ENCODE measurements at places on chromosomes 6 and 20.

DNA sequence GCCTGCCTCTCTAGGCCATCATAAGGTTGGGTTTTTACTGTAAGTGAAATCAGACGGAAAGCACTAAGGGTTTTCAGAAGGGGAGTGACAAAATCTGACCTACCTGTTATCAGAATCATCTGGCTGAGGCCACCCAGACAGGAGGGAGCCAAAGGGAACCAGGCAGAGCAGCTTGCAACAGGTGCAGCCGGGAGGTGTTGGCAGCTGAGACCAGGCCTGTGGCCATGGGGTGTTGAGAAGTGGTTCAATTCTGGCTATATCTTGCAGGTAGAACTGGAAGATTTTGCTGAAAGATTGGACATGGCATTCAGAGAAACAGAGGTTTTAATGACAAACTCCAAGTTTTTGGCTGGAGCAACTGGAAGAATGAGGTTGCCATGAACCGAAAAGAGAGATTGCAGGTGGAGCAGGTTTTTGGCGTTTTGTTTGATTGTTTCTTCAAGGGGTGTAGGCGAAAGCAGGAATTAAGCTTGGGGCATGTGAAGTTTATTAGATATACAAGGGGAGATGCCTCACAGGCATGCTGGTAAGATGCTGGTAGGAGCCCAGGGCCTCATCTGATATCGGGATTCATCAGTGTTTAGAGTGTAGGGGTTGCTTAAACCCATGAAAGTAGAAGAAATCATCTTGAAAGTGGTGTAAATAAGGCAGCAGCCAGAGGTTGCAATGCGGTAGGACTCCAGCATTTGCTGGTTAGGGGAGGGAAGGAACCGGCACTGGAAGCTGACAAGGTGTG, 35.1 kb upstream of the MAP3K4 start:
- DNase-seq = no peak

DNA sequence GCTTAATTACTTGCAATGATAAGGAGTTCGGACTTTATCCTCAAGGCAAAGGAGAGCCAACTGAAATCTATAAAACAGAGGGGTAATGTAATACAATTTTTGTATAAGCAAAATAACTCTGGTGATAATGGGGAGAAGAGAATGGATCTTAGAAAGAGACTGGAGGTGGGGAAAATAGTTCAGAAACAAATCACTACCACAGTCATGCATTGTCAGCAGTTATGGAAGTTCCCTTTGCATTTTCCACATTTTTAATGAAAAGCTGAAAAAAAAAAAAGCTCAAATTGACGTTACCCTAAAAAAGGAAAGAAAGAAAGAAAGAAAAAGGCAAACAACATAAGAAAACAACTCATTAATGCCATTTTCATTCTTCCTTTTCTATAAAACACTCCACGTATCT, 337.6 kb upstream of the HSF2 start:
- DNase-seq = no peak

DNA sequence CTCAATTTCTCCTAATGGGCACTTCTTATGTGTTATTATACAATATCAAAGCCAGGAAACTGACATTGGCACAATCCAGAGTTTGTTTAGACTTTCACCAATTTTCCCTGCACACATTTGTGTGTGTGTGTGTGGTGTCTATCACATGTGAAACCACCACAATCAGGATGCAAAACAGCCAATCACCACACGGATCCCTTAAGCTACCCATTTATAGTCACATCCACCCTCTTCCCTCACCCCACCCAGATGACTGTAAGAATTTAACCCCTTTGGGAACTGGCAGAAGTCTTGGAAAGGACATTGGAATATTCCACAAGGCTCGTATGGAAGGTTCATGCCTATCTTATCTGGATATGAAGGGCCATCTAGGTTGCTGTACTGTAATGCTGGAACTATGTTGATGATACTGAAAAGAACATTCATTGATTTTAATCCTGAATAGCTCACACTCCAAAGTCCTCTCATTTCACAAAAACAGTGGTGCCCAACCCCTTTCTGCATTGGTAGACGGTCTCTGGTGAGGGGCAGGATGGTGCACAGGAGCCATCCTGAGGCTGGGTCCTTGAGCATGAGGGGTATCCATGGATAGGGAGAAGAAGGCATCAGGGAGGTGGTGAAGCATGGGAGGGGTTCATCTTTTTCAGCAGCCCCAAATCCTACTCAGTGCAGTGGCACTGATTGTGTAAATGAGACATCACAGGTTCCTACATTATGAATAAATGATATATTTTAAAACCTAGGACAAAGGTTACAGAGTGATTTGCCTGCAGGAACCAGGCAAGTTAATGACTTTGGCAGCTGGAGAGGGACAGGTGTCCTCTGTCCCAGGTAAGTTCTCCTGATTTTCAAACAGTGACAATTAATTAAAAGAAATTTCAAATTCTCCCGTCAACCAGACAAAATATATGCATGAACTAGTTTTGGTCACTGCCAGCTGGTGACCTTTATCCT, 12.1 kb upstream of the CTCFL start:
- DNase-seq = no peak

GRCh38 chr20:50054626-50055511, 58.1 kb downstream of the UBE2V1 start:
- DNase-seq = no peak

- no peak for DNase-seq
Measured at GRCh38 chr20:50691573-50692551, 520 bp upstream of the RIPOR3 start.

DNA sequence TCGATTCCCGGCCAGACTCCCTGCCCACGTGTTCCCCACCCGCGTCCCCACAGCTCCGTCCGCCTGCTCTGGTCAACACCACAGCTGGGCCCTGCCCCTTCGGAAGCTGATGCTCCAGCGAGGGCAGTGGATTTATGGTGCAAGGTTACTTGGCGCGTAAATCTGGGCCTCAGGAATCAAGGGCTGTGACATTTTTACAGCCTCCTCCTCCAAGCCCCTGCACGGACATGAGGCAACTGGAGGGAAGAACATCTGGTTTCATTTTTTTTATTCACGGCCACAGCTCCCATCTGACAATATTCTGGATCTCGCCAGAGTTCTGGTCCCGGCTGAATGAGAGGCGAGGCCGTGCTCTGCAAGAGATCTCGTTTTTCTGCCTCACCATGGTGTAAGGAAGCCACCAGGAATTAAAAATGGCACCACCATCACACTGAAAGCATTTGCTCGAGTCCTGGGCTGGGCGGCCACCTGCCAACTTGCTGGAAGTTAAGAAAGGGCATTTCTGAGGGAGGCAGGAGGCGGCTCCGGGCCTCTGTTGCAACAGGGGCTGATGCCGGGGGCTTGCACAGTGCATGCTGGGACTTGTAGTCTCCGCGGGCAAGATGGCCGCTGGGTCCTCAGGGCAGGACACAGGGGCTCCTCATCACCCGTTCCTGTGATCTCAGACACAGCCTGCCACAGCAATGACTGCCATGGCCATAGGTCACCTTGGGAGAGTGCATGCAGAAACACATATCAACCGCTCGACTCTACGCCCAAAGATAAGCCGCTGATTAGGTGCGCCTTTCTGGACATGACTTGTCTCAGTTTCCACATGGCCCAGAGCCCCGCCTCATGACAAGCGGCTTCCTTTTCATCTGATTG, 148.5 kb downstream of the LY86 start:
- DNase-seq = no peak

DNA sequence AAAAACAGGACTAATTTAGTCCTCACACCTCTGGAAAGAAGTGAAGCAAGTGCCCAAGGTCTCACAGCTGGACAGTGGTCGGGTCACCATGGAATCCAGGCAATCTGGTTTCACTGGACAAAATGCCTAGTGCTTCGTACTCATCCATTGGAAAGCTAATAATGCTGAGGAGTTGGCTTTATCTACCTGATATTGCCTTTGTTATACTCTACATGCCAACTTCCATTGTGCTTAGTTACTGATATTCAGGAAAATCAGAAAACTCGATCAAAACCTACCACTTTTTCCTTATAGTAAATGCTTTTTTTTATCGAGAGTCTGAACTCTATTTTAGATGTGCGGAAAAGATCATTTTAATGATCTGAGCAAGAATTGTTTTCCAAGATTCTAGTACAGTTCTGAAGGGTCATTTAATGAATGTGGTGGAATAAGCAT, 966 bp downstream of the CFAP206 start:
- no peak for DNase-seq

- DNase-seq = no peak
Measured at GRCh38 chr6:28117386-28118050, 6.9 kb upstream of the ZSCAN16 start.

DNA sequence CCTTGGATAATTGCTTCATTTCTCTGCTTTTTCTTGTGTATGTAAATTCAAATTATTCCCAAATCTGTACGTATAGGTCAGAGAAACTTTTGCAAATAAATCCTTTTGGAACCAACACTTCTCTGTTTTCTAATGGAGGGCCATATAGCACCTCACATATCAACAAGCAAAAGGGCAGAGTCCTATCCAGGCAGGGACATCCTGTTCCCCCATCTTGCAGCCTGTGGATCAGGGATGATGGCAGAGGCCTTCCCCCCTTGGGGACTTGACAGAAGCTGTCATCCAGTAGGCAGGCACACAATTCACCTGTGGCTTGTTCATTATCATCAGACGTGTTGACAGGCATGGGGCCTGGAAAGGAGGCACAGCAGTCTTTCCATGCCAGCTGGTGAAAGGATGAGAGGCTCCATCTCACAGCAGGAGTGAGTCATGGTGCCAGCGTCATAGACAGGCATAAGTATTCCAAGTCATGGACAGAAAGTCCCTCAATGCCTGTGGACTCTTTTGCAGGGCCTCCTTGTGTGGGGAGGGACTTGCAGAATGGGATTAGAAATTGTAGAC, 31.8 kb upstream of the PLEKHG1 start:
- no peak for DNase-seq

DNA sequence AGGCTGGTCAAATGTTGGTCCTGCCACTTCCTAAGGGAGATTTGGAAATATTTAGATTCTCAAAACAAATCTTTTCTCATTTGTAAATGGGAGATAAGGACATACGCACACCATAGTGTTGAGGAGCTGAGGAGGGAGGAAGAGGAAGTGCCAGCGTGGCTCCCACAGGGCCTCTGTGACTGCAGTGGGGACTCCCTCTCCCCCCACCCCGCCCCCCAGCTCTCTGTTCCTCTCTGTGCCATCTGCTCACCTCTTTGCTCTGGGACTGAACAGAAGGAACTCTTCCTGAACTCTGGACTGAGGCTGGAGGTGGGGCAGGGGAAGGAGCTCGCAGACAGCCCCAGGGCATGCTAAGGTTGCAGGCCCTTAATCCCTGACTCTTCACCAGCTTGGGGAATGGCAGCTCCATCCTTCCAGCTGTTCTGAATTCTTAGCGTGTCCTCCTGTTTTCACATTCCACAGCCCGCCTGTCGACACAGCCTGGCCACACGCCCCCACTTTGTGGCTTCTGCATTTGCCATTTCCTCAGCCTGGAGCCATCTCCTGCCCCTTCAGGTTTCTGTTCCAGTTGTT, 11.4 kb downstream of the DDX27 start:
- no peak for DNase-seq

- no peak for DNase-seq
Measured at GRCh38 chr20:25508083-25508770, 77.1 kb downstream of the NINL start.

DNA sequence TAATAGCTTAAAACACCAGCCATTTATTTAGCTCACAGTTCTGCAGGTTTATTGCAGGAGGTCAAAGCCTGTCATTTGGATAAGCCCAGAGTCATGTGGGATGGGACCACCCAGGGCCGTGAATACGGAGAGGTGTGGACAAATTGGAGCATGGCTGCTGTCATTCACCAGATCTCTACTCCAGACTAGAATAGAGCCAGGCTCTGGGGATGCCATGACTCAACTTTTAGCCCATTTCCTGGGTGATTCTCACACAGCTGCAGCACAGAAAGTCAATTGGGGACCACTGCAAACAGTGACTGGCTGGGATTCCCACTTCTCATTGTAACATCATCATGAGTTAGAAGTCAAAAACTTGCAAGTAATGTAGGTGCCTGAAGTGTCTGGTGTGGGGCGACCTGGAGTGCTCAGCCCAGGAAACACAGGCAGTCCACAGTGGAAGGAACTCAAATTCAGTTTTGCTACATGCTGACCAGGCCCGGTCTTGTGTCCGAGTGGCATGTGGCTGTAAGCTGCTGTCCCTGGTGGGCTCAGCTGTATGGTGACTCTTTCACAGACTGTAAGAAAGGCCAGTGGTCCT, 174.3 kb downstream of the SCP2D1 start:
- no peak for DNase-seq

GRCh38 chr20:62874964-62875344, 13.3 kb upstream of the TCFL5 start:
- no peak for DNase-seq

Data from activated B cell treated with CpG ODN at 0.5 μM for 24 hours (primary cell).